Stimulated activated naive CD4-positive, alpha-beta T cell (primary cell): ENCODE measurements at places on chromosomes 7 and 10.

- DNase-seq, result no peak
Observed at GRCh38 chr7:85464042-85464651, 277.3 kb upstream of the SEMA3D start.

GRCh38 chr10:33791272-33791660 lies 456.8 kb upstream of the NRP1 start:
- DNase-seq, result no peak

DNA sequence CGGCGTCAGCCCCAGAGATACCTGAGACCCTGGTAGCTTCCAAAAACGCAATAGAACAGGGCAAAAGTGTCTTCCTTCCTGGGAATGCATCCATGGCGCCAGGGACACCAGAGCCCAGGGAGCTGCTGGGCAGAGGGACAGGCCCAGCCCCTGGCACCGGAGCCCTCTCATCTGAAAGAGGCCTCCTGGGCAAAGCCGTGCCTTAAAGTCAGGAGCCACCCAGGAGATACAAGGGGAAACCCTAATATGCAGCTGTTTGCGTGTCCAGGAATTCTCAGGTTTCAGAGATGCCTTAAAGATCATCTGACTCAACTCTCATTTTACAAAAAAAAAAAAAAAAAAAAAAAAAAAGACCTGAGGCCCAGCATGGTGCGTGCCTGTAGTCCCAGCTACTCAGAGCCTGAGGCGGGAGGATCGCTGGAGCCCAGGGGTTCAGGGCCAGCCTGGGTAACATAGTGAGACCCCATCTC lies 28.0 kb downstream of the NUDT1 start:
- no peak for DNase-seq

- no peak for DNase-seq
Observed at GRCh38 chr10:90779548-90779947, 78.3 kb downstream of the HTR7 start.

DNA sequence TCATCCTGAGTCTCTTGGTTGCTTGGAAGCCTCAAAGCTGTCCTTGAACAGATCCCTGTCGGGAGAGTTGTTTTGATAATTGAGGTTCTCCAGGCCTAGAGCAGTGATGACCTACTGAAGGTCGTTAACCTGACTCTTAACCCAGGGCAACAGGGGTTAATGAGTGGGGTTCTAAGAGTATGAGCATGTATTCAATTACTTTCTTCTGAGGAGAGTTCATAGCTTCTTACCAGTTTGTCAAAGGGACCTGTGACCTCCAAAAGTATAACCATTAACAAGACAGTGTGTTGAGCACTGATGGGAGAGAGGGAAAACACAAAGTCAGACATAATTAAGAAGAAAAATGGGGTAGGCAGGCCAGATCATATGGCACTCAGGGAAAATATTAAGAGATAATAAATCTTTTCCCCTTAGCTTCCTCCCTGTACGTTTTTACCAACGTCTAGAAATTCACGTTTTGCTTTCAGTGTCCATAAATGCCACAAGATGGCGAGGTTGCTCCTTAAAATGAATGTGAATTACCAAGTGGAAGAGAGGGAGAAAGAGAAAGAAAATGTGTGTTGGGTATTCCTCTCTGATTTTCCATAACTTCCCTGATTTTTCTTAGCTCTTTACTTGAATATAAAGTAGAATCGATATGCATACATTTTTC lies 97.6 kb downstream of the SUGCT start:
- DNase-seq, result no peak

DNA sequence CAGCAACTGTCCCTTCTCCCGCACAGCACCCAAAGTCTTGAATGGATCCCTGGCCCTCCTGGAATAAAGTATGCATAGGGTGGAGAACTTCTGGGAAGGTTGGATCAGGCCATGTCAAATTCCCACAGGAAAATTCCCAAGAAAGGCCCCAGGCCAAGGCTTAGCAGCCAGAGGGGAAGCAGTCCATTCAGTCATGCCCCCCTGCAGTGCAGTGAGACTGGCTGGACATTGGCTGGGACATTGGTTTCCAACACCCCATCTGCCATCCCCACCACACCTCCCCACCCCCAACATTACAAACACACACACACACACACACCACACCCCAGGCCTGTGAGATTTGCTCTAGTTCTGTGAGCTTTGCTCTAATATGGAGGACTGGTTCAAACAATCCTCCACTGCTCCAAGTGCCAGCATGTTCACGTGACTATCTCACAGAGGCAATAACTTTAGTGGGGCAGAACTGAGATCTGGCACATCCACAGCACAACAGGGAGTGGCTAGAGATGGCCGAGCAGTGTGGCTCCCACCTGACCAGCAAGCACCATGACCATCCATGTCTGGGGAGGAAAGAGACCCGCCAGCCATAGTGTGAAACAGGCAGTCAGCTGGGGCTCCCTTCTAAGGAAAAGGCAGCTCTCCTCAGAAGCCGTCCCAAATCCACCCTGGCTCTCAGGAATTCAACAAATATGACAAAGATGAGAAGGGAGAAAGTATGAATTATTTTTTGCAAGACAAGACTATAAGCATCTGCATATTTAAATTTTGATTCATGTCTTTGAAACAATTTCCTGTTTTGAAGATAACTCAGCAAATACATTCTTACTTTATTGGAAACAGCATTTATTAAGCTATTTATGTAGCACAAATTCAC lies 6.7 kb upstream of the FAM170B start:
- no peak for DNase-seq

DNA sequence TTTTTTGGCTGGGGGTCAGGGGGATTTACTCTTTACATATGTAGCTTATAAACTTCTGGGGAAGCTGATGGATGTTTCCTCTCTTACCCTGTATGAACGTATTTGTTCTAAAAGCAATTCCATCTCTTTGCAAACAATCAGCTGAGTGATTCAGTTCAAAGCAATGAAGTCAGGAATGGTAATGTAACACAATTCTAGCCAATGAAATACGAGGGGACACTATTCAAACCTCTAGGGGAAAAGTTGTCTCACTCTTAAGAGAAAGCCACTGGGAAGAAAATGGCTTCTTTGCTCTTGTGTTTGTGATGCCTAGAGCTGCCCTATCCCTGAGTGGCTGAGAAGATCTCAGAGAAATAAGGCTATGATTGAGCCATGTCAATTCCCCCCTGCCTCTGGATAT lies 134.8 kb upstream of the SEMA3C start:
- DNase-seq, result no peak

- DNase-seq, result no peak
Observed at GRCh38 chr10:27695088-27695487, 50.5 kb downstream of the MKX start.

GRCh38 chr10:78494179-78494578 lies 460.5 kb downstream of the RPS24 start:
- no peak for DNase-seq

GRCh38 chr7:130734815-130735716 lies 1.1 kb upstream of the KLF14 start:
- DNase-seq, result no peak

DNA sequence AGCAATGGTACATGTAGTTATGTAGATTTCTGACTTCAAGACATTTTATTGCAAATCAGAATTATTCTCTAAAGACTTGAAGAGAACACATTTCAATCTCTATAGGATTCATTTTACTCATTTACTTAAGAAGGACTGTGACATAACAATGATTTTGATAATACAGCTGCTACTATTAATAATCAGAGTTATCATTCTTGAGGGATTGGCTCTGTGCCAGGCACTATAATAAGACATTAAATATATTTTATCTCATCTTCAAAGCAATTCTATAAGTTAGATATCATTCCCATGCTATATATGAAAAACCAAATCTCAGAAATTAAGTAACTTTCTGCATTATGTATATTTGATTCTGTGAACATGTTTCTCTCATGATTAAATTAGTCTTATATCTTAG lies 103.7 kb upstream of the CALCR start:
- no peak for DNase-seq

- DNase-seq, result no peak
Observed at GRCh38 chr10:11541296-11541695, 70.2 kb downstream of the USP6NL start.

DNA sequence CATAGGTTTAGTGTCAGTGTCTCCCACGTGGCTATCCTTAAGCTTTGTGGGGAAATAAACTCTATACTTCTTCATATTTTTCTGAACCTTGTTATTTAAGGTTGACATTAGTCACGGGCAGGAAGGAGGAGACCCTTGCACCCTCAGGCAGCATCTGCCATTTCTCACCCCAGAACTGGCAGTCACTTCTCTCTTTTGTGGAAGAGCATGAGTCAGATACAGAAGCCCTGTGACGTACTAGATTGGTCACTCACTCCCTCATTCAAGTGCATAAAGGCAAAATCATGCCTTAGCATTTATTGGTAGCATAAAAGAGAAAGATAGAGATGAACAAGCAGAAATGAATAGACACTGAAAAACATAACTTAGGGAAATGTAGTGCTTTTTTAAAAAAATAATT lies 206.0 kb upstream of the MDFIC start:
- DNase-seq, result no peak

DNA sequence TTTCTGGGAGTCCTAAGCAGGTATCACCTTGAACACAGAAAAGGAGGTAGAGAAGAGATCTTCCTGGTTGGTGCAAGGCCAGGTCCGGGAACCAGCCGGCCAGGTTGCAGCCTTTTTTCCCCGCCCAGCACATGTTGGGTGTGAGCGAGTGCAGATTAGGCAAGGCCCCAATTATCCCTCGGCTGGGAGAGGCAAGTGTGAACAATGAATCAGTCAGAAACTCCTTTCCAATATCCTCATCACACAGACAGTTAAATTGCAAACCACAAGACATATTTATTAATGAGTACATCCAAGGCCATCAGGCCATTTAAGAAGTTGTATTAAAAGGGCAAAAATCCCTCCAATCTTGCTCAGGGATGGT lies 115.0 kb upstream of the AFAP1L2 start:
- DNase-seq, result no peak

- no peak for DNase-seq
Observed at GRCh38 chr7:78071491-78072200, 273.1 kb downstream of the PHTF2 start.

GRCh38 chr7:78562191-78562590 lies 763.6 kb downstream of the PHTF2 start:
- DNase-seq, result no peak

DNA sequence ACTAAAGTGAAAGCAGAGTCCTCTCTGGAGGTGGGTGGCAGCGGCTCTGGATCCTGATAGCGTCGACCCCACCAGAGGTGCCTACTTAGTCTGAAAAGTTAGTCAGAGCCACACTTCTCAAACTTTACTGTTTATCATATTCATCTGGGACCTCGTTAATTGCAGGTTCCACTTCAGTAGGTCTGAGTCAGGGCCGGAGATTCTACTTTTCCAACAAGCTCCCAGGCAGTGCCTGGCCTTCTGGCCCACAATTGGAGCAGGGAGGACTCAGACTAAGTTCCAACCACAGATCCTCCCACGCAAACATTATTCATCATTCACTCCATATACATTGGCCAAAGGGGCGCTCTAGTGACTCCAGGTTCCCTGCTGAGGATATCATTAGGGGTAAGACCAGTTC lies 78.1 kb downstream of the VSTM4 start:
- DNase-seq, result no peak

DNA sequence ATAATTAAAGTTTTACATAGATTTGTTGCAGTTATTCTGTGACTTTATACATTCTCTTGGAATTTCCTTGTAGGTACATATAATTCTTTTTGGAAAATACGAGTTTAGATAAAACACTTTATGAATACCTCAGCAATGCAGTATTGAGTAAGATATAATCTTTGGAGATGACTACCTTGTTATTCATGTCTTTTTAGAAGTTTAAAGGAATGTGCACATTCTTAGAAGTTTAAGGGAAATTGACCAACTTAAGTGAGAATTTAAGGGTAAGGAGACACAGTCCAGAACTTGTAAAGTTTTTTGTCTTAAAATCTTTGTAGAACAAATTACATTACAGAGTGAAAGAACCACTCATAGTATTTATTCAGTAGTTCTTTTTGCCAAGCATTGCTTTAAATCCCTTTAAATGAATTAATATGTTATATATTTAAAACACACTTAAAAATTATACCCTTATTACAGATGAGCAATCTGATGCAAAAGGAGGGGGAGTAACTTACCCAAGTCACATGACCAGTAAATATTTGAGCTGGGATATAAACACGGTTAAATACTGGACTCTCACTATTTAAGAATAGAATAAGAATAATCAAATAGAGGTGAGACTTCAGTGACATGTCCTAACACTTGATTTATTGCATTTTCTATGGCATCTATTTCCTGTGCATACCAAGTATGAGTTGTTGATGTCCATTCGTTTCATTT lies 139.5 kb upstream of the FERD3L start:
- DNase-seq, result no peak

GRCh38 chr7:31707089-31707488 lies 20.1 kb downstream of the PPP1R17 start:
- DNase-seq, result no peak

DNA sequence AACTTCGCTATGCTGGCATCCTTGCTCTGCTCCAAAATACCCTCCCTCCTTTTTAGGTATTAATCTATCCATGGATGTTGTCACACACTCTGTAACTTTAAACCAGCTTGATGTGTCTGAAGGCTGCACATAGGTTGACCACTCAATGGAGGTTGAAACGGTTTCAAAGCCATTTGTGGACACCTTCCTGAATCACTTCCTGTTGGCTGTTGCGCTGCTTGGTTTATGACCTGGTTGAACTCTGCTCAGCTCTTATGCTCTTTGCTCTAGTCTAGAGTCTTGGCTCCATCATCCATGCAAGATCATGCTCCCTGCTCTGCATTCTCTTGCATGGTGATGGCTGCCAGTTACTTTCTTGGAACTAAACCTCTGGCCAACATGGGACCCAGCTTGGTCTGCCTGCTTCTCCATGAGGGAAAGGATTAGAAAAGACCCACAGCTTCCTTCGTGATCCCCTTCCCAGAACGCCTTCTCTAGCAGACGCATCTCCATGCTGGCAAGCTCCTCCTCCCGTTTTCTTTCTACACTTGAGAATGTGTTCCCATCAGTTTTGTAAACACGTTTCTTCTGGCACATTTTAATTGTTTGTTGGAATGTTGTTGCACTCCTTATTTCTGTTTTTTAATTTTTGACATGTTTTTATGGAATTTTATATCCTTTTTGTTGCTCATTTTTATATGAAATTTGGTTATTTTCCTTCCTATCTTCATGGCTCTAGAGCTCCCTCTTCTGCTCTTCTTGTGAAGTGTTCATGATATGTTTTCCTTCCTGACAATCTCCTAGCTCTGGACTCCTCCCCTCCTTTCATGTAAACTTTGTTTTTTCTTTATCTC lies 149.8 kb downstream of the XPNPEP1 start:
- DNase-seq, result no peak

DNA sequence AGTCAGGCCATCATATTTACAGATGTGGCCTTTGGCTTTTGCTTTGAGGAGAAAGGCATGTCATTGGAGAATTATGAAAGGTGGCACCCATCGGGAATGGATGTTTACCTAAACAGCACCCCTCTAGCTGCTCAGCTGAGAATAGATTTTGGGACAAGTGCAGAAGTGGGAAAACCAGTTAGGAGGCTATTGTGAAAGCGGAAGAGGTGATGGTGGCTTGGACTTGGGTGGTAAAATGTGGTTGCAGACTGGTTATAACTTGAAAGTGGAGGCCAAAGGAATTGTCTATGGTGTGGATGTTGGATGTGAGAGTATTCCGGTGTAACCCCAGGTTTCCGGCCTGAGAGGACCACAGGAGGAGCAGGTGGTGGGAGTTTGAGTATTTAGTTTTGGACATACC lies 5.2 kb upstream of the SLC12A9 start:
- DNase-seq, result no peak

- no peak for DNase-seq
Observed at GRCh38 chr10:94193466-94193924, 169.2 kb downstream of the NOC3L start.
